ENCODE measurements at places on chromosomes 13 and 19. TPM values are rescaled to one million over a fixed set of nuclear protein-coding genes. Genes with fewer than 3 reads are reported as not detected.

DNA sequence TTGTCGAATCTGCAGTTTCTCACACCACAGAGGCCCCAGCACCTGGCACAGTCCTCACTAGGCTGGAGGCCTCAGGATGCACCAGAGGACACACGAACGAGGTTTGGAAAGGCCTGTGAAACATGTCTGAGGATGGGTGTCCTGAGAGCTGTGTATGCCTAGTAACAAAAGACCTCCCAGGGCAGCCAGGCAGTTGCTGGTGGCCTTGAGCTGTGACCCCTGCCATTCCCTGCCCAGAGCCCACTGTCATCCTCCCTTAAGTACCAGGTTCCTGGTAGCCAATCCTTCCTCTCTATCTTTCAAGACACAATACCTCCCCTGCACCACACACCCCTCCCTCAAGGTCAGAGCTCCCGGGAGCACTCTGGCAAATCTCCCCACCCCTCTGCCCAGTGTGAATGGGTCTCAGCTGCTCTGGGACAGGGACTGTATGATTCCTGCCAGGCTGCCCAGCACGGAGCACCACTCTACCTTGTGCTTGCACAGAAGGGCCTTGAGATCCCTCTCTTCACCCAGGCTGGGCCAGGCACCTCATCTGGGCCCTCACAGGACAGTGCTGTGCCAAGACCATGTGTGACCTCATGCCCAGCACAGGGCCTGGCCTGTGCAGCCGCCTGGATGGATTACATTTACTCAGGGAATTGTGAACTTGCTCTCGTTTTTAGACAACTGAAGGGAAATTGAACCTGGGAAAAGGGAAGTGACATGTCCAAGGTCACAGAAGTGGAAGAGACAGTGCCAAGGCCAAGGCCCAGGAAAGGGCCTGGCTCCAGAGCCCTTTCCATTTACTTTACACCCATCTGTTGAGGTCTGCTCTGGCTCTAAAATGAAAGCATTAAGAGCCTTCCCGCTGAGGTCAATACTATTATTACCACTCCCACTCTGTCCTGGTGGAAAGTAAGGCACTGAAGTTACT lies 2.2 kb downstream of the ZNF787 start:
- DNase-seq = no peak

DNA sequence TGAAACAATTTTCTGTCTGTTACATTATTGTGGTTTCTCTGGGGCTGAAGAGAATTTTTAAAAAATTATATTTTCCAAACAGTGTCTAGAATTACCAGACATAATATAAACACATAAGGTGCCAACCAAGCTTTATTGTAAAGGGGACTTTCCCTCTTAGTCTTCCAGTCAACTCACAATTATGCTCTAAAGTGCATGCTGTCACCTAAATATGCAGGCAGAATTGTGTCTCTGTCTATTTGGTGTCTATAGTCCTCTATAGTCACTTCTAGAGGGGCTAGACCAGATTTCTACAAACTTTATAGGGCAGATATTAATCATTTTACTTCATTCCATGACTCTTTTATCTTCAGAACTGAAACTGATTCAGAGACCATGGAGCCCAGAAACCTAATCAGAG lies 12.8 kb downstream of the ZNF254 start:
- no peak for DNase-seq

- DNase-seq = no peak
Observed at GRCh38 chr13:34361560-34361959, 543.6 kb downstream of the RFC3 start.

GRCh38 chr13:99380921-99381645 lies 73.9 kb upstream of the GPR183 start:
- DNase-seq = peak; percentile 57

DNA sequence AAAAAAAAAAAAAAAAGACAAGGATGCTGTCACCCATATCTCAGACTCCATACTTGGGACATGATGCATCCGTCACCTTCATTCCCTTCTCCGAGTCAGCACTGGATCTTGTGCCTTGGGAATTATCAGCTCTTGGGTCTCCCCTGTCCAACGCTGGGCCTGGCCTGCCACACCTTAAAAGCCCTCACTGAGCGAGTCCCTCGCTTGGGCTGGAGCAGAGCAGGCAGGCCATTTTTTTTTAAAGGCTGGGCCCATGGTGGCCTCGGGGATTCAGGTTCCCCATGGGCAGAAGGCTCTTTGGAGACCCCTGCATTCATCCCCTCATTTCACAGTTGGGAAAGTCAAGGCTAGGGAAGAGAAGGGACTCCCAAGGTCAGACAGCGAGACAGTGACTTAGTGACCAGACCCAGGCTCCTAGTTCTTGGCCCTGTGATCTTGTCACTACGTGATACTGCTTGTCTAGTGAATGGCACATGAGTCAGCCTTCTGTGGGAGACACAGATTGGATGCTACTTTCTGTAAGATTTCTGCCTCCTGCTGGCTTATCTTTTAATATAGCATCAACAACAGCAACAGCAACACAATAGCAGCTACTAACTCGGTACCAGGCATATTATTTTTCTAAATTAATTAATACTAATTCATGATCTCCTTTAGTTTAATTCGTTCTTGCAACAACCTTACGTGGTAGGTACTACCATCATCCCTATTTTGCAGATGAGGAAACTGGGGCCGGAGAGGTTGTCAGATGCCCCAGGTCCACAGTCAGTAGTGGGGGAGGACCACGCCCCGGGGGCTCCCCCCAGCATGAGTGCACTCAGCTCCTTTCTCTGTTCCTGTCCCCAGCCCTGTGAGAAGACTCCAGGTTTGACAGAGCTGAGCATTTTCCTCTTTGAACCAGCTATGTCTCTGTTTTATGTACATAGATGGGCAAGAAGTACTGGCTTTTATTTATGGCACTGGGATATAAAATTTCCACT lies 27.4 kb upstream of the ZNF536 start:
- no peak for DNase-seq

DNA sequence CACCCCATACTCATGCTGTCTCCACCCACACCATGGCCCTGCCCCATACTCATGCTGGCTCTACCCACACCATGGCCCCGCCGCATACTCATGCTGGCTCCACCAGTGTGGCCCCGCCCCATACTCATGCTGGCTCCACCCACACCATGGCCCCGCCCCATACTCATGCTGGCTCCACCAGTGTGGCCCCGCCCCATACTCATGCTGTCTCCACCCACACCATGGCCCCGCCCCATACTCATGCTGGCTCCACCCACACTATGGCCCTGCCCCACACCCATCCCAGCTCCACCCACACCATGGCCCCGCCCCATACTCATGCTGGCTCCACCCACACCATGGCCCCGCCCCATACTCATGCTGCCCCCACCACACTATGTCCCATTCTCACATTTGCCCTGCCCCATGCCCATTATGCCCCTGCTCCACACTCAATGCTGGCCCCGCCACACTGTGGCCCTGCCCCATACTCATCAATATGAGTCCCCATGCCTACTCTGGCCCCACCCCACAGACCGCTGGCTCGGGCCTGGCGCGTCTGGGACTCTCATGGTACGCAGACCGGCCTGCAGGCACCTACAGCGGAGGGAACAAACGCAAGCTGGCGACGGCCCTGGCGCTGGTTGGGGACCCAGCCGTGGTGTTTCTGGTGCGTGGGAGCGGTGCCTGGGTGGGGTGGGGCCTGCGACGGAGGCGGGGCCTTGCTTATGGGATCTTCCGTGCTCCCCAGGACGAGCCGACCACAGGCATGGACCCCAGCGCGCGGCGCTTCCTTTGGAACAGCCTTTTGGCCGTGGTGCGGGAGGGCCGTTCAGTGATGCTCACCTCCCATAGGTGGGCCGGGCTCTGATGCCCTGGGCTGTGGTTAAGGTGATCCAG lies 3.7 kb upstream of the ARHGAP45 start:
- peak; percentile 82 for DNase-seq

DNA sequence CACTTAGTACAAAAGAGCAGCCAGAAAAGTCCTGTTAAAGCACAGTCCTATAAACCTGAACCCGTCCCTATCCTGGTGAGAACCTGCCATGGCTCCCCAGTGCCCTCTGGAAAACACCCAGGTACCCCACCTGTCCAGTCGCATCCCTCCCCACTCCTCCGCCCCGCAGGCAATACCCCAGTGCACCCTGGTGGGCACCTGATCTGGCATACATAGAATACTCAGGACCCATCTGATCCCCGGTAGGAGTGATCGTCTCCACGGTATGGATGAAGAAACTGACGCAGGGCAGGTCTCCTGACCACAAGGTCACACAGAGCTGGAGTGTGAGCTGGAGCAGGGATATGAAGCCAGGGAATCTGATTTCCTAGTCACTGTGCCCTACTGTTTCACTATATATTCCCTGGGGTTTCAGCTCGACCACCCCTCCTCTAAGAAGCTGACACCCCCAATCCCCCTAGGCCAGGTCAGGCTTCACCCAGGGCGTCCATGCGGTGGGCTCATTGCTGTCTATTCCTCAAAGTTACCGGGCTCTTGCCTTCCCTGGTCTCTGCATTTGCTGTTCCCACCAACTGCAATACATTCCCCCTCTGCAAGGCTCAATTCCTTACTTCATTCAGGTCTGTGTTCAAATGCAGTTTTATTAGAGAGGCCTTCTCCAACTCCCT lies 12.6 kb downstream of the FBXO46 start:
- DNase-seq = no peak

DNA sequence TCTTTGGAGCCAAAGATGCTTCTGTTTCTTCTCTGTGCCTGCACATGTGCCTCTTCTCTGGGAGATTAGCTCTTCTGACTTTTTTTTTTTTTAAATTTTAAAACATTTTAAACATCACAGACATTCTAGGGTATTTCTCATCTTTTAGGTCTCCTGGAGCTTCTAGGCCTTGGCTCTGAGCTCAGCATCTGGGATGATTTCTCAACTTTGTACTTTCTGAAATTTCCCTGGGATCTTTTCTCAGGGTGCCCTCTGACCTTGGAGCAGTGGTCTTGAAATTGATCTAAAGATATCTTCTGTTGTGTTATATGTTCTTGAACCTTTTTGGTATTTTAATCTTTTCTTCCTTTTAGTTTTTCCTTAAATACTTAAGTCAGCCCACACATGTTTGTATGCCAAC lies 6.2 kb downstream of the WASF3 start:
- no peak for DNase-seq

DNA sequence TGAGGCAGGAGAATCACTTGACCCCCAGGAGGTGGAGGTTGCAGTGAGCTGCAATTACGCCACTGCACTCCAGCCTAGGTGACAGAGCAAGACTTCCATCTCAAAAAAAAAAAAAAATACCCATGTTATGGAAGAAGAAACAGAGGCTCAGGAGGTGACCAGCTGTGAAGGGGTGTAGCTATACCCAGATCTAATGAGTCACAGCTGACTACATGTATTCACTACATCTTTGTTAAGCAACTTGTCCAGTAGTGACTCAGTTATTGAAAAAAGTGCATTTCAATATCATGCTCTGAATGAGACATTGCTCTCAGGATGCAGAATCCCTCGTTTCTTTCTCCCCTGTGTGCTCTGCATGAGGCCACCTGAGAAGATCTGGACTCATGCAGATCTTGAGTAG lies 16.1 kb upstream of the SPART start:
- no peak for DNase-seq

GRCh38 chr19:44749292-44749691 lies 784 bp downstream of the BCL3 start:
- DNase-seq = no peak

GRCh38 chr19:1098177-1099051 lies 3.2 kb upstream of the POLR2E start:
- DNase-seq = no peak

DNA sequence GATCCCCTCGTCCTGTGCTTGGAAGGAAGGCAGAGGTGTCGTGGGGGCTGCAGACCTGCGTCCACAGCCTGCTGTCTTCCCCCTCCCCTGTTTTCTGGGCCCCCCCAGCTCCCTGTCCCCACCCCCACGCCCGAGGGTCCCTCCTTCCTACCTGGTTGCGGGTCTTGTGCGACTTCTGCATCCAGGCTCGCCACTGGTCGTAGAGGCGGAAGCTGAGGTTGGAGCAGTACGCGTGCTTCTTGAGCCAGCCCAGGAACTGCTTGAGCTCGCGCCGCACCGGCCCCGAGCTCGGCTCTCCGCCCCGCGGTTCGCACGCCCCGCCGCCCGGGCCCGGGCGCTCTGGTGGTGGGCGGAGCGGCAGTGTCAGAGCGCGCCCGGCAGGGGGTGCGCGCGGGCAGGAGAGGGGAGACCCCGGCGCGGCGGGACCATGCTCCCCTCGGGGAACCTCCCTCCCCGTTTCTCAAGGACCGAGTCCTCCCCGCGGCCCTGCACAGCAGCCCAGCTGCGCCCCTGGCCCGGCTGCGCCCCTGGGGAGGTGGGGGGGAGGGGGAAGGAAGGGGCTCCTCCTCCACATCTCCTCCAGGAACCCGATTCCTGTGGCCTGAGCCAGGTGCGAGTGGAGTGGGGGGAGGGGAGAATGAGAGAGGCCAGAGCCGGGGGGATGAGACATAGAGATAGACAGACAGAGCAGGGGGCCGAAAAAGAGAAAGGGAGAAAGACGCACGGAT lies 5.7 kb downstream of the REX1BD start:
- DNase-seq = peak; percentile 59

DNA sequence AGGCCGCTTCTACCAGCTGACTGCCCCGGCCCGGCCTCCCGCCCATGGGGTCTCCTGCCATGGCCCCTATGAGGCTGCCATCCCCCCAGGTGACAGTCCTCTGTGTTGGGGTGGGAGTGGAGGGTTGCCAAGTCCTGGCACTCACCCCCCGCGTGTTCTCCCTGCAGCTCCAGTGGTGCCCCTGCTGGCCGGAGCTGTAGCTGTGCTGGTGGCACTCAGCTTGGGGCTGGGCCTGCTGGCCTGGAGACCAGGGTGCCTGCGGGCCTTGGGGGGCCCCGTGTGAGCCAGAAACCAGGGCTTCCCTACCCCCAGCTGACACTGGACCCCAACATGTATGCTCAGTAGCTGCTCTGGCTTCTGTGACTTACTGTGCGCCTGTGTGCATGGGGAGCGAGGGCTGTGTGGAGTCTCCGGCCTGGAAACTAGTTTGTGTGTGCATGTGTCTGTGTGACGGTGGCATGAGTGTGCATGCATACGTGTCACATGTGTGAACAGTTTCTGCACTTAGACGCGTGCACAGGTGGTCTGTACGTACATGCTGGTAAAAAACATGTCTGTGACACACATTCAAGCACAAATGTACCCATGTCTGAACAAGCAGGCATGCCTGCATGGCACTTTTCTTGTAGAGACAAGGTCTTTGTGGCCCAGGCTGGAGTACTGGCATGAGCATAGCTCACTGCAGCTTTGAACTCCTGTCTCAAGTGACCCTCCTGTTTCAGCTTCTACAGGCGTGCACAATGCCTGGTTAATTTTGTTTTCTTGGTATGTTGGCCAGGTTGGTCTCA lies 4.9 kb downstream of the ACP4 start:
- DNase-seq = no peak

GRCh38 chr13:67227131-67227983 lies 2.8 kb downstream of the PCDH9 start:
- DNase-seq = no peak

- DNase-seq = no peak
Observed at GRCh38 chr19:4537953-4538600, 1.8 kb downstream of the LRG1 start.

BCAM gene
- not detected for total RNA-seq

CEACAM6 gene
- total RNA-seq = not detected

SLC1A6 gene
- total RNA-seq = not detected

CYP2A7 gene
- total RNA-seq = not detected

Measured in CD4-positive, alpha-beta T cell (primary cell).